ENCODE measurements at places on chromosomes 6 and 20.

DNA sequence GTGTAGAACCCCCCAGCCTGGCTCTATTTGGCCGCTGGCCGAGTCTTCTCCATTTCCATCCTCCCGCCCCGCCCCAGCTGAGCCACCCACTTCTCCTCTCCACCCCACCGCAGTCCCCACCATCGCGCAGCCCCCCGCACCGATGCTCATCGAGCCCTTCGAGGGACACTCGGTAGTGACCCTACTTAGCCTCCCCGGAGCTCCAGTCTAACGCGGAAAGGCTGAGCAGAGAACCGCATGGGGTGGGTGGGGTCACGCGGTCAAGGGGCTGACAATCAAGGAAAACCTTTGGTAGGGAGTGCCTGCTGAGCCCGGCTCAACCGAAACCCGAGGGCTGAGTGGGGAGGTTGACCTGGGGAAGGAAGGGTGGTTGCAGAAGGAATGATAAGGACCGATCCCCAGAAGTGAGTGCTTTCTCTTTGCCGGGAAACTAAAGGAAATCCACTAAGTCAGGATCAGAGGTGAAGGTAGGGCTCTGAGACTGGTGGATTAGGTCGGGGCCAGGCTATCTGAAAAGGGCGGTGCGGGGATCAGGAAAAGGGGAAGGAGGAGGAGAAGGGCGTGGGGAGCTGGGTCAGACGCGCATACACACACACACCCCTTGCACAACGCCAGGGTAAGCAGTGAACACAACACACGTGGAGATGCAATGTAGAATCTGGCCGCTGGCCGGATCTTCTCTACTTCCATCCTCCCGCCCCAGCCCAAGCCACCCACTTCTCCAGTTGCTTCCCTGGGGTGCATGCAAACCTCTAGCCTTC is 49.8 kb downstream of the CPXM1 start:
- DNase-seq, result peak; percentile 43

GRCh38 chr20:57287007-57287880 is 20.8 kb upstream of the BMP7 start:
- DNase-seq, result no peak

- DNase-seq, result no peak
Measured at GRCh38 chr6:64254558-64254957, 619.0 kb downstream of the PHF3 start.

DNA sequence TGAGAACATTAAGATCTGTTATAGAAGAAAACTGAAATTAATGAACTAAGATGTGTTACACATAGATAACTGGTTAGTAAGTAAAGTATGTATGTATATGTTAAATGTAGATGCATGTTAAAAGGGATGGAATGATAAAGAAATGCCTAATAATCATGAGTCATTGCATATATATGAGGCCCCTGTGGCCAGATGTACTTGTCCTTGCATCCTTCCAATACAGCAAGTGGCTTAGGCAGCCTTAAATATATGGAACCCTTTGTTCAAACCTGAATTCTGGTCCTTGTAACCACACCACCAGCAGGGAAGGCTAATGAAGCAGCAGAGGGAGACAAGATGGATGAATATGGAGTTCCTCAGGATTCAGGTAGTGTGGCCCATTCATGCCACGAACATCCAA is 9.8 kb upstream of the AKAP7 start:
- no peak for DNase-seq

DNA sequence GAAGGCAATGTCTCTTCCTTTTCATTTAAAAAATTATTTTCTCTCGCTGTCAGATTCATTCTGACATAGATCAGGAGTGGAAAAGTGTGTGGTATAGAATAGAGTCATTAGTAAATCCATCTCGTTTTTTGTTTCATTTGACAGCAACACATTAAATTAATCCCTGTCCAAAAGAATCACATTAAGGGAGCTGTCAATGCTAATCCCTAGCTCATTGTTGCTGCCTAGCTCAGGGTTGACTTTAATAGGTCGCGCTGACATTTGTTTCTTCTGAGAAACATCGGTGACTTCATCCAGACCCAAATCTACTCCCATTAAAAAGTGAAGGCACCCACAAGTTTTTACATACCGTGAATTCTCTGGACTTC is 25.4 kb upstream of the MAP3K7 start:
- no peak for DNase-seq
